GM20000 (cell line): ENCODE measurements at places on chromosomes 6 and 20.
A peak's percentile ranks its signal among the peaks of the same experiment; 100 is the strongest.

GRCh38 chr6:85482905-85483700 is 33.2 kb downstream of the NT5E start:
- peak; percentile 69 for DNase-seq

DNA sequence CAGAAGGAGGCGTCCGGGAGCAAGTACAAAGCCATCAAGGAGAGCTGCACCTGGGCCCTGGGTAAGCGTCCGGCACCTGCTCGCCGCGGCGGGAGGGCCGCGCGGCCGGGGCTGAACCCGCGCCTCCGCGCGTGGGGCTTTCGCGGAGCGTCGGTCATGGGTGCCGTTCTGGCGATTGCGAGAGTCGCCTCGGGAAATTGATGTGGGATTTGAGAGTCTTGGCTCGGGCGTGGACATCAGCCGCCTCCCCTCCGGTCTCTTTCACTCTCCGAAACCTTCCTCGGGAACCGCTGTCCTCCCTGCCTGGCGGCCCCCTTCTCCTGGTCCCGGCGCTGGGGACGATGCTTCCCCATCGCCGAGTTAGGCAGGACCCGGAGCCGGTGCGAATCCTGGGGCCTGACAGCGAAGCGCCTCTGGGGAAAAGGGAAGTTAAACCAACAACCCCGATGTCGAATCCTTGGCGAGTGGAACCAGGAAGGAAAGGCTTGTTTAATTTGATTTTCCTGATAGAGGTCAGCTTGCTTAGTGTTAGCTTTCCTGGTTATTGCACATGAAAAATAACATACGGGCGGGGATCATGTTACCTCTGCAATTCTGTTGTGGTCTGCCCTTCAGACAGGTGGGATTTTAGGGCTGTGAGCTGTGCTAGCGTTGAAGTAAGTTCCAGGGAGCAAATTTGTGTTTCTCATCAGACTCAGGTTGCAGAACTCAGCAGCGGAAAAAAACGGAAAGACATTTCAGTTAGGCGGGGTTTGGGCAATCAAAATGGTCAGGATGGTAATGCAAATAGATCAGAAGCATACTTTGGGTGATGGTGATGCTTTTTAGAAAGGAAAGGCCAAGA is 594 bp downstream of the ARFGEF3 start:
- peak; percentile 27 for DNase-seq

DNA sequence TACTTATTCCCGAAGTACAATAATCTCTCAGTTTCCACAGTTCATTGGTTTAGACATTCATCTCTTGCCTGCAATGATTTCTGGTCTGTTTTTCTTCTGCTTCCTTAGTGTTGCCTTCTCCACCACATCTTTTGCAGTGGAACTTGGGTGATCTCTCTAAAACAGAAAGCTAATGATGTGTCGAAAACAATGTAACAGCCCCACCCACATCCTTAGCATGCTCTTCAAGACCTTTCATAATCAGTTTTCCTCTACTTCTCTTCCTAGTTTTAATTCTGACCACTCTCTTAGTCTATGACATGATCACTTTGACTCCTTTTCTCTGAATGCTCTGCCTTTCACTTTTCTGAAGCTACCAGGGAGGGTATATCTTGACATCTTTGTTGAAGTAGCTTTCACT is 1007.9 kb upstream of the CITED2 start:
- no peak for DNase-seq

DNA sequence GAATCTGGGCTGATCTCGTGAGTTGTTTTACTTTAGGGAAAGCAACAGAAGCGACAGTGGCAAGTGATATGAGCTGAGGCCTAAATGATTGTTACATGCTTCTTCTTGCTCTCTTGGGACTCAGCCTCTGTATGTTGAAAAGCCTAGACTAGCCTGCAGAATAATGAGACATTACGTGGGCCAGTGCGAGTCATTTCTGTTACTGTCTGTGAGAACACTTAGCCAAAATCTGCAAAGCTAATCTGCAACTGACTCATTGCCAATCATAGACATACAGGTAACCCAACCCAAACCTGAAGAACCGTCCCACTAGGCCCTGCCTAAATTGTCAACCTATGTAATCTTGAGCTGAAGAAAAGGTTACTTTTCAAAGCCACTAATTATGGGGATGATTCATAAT is 77.4 kb upstream of the F13A1 start:
- DNase-seq: no peak

DNA sequence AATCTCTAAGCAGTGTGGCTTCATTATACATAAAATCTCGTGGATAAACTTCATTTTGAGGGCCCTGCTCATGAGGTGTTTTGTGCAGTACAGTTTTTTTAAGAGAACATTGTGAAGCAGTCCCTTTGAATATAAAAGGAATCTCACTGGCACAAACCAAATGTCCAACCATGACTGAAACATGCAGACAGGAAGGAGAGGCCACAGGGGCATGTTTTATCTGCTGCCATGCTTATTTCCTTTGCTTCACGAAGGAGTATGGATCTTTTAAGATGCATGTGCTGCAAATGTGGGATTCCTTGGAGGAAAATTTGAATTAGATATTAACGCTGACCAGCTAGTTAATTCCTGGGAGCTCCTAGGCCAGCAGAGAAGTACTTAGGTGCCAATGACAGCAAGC is 192.3 kb downstream of the DST start:
- no peak for DNase-seq

GRCh38 chr6:23435126-23435525 is 690.9 kb upstream of the NRSN1 start:
- DNase-seq: no peak

DNA sequence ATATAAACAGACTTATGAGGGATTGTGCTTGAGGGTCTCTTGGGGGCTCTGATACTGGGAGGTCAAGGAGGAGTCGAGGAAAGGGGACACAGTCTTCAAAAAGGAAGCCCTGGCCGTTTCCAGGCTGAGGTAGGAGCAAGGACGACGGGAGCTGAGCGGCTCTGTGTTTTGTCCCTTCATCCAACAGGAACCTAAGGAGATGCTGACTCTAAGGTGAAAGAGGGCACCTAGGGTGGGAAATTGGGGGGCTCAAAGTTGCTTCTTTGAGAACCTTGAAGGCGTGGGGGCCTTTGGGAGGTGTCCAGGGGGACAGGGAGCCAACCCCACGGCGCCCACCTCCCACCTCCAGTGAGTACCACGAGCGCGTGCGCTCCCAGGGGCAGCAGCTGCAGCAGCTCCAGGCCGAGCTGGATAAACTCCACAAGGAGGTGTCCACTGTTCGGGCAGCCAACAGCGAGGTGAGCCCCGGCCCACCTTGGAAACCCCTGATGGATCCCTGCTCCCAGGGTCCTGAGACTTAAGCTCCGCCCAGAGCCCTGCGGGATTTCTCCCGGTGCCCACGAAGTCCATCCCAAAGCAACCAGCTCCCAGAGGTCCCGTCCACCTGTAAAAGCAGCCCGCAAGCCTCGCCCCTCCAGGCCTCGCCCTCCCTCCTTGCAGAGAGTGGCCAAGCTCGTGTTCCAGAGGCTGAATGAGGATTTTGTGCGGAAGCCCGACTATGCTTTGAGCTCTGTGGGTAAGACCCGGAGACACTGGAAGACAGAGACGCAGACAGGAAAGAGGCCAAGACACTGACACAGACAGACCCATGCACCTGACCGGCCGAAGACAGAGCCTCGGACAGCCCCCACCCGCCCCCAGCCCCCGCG is 2.9 kb downstream of the SPAG4 start:
- DNase-seq: peak; percentile 42

- DNase-seq: no peak
Measured at GRCh38 chr20:2771631-2772080, 28.8 kb downstream of the CPXM1 start.

- DNase-seq: no peak
Measured at GRCh38 chr20:33561692-33562601, 72.1 kb downstream of the CBFA2T2 start.

GRCh38 chr6:139452148-139452876 is 77.9 kb upstream of the CITED2 start:
- DNase-seq: no peak

DNA sequence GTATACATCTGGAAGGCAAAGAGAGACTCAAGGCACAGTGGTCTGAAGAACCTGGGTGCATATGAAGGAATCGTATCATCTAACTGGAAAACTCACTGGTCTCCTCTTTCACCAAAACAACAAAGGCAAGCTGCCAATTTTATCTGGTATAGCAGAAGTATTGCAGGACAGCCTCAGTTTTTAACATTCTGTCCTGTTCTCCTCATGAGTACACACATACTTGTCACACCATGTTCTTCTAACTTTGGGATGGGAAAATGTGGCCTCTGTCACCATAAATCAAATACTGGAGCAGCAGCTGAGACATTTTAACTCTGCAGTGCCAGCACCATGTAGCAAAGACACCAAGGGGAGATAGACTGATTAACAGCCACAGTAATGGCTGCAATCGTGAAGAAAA is 199.1 kb upstream of the CNR1 start:
- DNase-seq: no peak

- DNase-seq: no peak
Measured at GRCh38 chr6:45044510-45045252, 283.4 kb upstream of the RUNX2 start.

DNA sequence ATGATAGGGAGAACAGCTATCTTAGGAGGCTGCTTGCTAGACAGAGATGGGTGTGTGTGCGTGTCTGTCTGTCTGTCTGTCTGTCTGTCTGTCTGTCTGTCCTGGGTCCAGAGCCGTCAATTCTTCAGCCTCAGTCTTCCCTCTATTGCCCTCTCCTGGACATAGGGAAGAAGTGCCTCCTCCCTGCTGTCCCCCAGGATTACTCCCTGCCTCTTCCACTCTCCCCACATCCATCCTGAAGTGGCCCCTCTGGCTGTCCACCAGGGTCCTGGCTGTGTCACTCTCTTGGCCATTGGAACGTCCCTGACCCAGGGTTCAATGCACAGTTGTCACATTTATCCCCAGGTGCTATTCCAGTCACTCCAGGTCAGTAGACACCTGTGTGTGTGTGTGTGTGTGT is 10.2 kb downstream of the TREML2 start:
- no peak for DNase-seq

DNA sequence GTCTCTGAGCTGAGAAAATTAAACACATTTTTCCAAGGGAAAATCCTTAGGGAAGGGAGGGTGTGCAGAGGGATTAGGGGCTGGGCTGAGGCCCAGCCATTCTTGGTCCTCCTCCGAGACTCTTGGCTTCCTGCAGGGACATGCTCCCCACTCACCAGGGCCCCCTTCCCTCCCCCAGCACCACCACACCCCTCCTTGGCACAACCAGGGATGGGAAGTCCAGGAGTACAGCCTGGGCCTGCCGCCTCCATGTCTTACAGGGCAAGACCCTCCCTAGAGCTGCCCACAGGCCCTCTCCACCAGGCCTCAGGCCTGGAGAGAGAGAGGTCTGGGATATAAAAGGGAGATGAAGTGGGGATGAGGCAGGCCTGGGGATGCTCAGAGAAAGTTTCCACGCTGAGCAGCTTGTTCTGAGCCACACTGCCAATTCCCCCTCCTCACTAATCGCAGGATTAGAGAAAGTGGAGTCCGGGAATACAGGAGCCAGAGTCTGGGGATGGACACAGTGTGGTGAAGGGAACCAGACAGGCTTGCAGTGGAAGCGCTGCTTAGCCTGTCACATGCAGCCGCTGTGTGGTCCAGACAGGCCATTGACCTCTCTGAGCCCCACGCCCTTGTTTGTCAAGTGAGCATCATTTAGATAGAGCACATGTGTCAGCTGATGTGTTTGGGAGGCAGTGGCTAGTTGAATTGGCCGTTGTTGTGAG is 105.5 kb downstream of the MRPL14 start:
- no peak for DNase-seq

DNA sequence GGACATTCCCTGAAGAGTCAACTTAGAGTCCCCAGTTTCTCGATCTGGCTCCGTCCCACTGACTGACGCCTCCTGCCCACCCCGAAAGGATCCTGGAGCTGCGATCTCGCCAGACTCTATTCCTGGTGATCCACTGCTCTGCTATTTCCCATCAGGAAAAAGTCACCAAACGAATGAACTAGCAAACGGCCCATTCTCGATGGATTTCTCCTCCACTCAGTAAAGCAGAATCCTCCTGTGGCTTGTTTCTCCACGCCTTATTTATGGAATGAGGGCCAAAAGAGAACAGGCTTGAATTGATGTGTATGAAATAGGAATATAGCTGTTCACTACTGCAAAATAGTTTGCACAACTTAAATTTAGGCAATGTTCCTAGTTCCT is 5.4 kb downstream of the NKX2-4 start:
- peak; percentile 20 for DNase-seq

DNA sequence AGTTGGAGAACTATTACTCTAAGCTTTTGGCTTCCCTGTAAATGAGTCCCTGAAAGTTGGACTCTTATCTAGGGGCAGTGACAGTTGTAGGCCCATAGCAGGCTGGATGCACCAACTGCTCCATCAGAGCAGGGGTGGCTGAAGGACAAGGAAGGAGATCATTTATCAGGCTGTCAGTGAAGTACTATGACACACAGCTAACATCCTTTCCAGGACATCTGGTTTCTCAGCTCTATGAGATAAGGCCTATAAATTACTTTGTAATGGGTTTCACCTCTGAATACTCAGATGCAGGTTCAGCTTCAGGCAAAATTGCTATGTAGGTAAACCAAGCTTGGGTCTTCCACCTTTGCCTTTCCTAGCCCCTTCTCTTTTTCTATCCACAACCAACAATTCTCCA is 468.5 kb downstream of the KIF16B start:
- DNase-seq: no peak

GRCh38 chr20:51036226-51036625 is 13.3 kb upstream of the KCNG1 start:
- DNase-seq: no peak

GRCh38 chr6:43793154-43793874 is 23.3 kb downstream of the VEGFA start:
- DNase-seq: no peak

GRCh38 chr6:170085475-170086401 is 205.1 kb downstream of the DLL1 start:
- DNase-seq: no peak

DNA sequence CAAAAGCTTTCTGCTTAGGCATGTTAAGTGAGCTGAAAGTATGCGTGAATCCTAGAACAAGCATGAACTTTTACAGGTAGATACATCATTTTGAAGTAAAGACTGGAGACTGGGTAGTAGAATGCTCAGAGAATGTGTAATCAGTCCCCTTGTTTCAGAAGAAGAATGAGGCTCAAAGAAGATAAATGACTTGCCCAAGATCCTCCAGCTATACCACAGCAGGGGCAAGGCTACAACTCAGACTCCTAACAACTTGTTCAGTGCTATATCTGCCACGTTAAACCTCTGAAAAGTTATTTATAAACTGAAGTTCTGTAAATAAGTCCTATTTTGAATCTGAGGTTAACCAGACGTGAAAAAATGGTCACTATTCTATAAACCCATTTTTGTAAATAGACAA is 2.9 kb downstream of the RIPOR2 start:
- no peak for DNase-seq

DNA sequence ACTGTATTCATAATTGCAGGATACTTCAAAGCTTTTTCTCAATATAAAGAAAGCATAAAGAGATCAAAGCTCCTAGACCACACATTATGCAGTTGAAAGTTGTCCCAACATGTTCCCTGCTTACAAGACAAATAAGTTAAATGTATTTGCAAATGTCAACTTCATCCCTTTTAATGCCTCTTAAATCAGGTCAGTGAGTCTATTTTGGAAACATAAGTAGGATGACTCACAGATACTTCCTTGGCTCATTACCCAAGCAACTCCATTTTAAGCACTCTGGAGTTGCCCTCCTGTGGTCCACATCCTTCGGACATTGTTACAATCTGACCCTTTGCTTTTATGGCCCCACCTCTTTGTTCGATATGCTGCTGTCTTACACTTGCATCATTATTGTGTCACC is 162.0 kb downstream of the FAXC start:
- no peak for DNase-seq

- DNase-seq: peak; percentile 51
Measured at GRCh38 chr20:21101453-21101931, 4.7 kb downstream of the LINC00237 start.
